Hepatocyte (in vitro differentiated cells): ENCODE measurements at places on chromosomes 1 and 21.

DNA sequence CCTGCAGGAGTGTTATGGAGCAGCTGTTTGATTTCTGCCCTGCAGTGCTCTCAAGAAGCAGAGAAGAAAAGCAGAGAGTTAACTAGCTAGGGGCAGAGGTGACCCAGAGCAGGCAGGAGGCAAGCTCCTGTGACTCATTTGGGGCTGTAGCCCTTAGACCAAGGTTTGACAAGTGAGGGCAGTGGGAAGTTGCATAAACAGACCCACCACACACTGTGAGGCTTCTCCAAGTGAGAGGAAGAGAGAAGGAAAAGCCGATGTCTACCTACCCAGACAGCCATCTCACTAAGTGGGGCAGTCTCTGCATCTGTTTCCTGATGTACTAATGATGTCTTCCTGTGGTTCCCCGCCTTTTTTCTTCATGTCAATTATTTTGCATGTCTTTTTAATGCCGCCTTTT, 159.9 kb upstream of the NR5A2 start:
- no peak for DNase-seq

GRCh38 chr1:184866586-184866985, 107.7 kb downstream of the NIBAN1 start:
- no peak for DNase-seq

- no peak for DNase-seq
Measured at GRCh38 chr1:10340930-10341590, 57.8 kb upstream of the PGD start.

DNA sequence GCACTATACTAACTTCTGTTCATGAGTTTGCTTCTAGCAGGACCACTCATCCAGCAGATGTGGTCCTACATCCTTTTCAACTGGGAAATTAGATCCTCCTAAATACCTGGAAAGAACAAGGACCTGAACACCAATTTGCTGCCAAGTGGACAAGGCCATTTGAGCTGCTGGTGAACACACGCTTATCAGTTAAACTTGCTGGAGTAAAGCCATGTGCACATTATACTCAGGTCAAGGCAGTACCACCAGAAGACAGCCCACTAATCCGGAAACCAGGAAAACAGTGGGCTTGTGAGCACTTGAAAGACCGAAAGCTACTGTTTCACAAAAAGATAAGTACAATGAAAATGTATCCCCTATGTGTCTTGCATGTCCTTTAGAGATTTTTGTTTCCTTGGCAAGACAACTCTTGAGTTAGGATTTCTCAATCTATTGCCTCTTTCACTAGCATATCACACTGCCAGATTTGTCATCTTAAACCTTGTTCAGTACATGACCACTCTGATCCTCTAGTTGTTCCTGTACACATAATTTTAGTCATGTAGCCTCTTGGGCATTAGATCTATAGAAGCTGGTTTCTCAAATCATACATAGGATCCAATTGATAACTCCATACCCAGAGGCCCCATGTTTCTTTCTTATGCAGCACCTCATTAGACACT, 4.5 kb upstream of the REN start:
- no peak for DNase-seq
